ENCODE measurements at places on chromosomes 11 and 22.

GRCh38 chr22:46377525-46378425 lies 42.3 kb downstream of the TRMU start:
- no peak for DNase-seq

DNA sequence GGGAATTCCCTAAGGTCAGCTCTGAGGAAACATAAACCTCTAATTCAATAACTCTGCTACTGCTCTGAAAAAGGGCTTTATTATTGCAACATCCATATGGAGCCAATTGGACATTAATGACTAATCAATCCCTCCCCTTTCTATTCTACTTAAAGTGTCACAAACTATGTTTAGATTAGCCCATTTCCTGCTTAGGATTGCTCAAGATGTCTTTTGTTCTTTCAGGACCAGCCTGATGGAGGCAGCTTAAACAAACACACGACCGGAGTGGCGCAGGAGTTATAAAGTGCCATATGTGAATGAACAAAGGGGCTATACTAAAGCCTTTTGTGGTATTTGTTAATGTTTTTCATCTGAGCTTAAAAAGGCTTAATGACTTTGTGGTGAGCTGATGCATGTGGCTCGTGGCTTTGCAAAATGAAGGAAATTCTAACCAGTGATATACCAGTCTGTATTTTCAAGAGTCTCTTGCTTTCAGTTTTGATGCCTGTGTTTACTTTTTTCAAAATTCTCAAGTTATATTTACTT lies 354.4 kb downstream of the SOX6 start:
- DNase-seq: peak; percentile 5

DNA sequence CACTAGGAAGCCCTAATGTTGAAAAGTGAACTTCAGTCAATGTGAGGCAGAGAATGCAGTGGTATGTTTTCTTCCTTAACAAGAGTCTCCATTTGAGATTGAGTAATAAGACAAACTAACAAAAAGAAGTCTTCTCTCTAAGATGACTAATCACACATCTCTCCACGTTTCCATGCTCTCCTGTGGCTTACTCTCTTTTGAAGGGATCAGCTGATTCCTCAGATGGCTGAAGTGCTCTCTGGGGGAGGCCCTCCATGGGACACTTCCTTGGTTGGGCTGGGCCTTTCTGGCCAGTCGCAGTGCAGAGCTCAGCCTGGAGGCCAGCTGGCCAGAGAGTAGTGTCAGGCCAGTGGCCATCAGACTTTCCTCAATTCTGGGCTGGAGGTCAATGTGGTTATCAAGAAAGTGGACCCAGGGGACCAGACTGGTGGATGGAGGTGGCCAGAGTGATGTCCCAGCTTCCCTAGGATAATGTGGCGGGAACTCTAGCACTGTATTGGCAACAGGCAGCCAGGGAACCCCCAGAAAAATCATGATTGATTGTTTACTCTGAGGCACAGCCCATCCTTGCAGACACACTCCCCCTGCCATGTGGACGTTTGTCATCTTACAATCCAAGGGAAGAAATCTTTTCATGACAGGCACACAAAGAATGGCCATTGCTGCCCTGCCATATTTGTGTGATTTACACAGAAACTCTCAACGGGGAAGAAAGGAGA lies 14.5 kb downstream of the CSRP3 start:
- no peak for DNase-seq

GRCh38 chr11:10366568-10367331 lies 61.9 kb downstream of the ADM start:
- peak; percentile 75 for DNase-seq

GRCh38 chr11:6968816-6969215 lies 42.6 kb downstream of the ZNF215 start:
- DNase-seq: no peak

- no peak for DNase-seq
Measured at GRCh38 chr11:86558841-86559240, 113.6 kb downstream of the ME3 start.

- DNase-seq: no peak
Measured at GRCh38 chr22:23742505-23743264, 8.2 kb downstream of the ZNF70 start.

- DNase-seq: no peak
Measured at GRCh38 chr11:60348116-60348515, 21.1 kb downstream of the MS4A6E start.

- DNase-seq: no peak
Measured at GRCh38 chr11:59815754-59816153, 5.2 kb upstream of the MRPL16 start.

- DNase-seq: no peak
Measured at GRCh38 chr22:23815541-23816155, 23.2 kb downstream of the DERL3 start.

DNA sequence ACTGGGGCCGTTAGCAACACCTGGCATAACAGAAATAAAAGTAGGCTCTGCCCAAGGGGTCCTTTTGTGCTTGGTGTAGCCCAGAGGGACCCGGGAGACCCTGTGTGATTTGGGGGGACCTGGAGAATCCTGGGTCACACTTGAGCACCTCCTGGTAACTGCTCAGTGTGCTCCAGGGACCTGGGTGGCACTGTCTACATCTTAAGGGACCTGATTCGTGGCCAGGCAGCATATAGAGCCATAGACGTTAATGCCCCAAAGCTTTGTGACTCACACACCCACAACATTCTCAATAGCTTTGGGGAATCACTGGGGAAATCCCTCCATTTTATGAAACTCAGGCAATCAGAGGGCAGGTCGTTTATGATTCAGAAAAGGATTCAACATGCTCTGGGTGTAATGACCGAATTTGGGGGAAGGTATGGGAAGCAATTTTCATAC lies 3.6 kb upstream of the IGF2 start:
- no peak for DNase-seq

DNA sequence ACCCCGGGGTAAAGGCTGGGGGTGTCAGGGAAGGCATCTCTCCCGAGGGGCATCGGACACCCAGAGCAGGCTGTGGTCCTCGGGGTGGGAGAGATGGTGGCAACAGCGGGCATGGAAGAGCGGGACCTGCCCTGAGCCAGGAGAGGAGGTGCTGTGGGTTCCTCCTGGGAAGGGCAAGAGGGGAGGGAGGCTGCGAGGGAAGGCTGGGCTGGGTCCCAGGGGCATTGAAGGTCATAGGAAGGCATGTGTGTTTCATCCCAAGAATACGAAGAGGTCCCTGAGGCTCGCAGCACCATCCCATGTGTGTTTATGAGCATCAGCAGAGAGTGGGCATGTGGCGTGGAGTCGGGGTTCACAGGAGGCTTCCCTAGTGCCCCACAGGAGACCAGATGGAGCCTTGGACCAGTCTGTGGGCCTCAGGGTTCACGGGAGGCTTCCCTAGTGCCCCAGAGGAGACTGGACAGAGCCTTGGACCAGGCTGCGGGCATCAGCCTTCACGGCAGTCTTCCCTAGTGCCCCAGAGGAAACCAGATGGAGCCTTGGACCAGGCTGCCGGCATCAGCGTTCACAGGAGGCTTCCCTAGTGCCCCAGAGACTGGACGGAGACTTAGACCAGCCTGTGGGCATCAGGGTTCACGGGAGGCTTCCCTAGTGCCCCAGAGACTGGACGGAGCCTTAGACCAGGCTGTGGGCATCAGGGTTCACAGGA lies 420.6 kb downstream of the BRD1 start:
- no peak for DNase-seq

GRCh38 chr11:106233191-106233590 lies 155.7 kb downstream of the AASDHPPT start:
- no peak for DNase-seq

GRCh38 chr11:35891096-35891495 lies 52.8 kb upstream of the LDLRAD3 start:
- DNase-seq: no peak

DNA sequence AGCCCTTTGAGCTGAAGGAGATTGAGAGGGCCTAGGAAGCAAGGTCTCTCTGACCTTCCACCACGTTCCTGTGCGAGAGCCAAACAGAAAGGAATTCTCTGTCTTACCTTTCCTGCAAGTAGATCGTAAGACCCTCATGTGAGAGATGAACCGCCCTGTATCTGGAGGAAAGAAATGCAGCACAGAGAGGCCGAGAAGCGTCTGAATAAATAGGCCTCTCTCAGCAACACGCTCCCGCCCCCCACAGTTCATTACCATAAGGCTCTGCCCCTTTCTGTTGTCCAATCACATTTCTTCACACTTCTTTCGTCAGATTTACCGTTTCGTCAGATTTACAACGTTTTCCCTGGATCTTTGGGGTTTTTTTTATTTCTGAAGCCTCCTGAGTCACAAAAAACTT lies 90.3 kb downstream of the BLID start:
- no peak for DNase-seq

DNA sequence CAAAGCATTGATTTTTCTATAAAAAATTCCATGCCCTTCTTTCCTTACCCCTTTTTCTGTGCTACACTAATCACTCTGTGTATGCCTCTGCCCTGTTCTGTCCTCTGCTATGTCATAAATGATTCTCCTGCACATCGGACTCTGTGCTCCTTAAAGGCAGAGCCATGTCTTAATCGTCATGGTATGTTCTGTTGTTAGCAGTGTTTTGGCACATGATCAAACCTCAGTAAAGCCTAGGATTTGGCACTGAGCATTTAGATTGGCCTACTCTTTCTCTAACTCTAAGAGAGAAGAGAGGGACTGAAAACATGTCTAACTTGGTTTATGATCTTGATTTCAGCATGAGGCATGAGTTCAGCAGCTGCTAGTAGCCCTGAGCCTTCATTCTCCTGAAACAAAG lies 266.9 kb downstream of the AASDHPPT start:
- DNase-seq: no peak

DNA sequence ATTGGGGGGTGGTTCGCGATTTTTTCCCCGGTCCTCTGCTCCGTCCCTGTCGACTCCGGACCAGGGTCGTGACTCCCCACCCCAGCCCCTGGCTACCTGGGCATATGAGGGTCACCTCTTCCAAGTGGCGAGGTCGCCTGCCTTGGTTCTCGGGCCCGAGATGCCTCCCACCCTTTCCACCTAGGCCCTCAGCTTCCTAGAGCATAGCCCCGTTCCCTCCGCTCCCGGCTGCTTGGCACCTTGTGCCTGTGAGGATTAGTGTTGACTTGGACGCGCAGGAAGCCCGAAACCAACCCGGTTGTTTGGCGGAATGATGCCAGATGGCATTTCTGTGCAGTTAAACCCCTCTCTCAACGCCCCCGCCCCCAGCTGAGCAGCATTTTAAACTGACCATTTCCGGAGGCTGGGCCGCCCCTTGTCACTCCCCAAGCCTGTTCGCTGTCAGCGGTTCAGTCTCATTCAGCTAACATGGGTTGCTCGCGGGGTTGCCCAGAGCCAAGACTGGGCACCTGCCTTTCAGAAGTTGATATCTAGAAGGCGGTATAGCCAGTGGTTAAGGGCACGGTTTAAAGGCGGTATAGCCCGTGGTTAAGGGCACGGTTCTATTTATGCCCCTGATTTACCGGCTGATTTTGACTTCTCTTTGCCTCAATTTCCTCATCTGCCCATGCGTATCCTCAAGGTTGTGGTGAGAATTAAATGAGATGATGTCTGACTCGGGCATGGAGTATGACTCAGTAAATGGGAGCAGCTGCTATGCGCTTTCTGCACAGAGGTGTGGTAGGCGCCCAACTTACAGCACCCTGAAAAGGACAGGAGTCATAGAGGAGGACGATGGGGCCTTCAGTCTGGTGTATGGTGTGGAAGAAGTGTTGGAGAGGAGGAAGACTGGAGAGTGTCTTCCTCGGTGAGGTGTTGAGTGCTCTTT lies 639 bp downstream of the INCENP start:
- DNase-seq: peak; percentile 89

GRCh38 chr11:82936261-82936660 lies 34.7 kb downstream of the DDIAS start:
- no peak for DNase-seq

GRCh38 chr11:12280199-12280837 lies 97.1 kb upstream of the PARVA start:
- no peak for DNase-seq

GRCh38 chr22:19044381-19044780 lies 77.8 kb downstream of the DGCR2 start:
- DNase-seq: no peak

DNA sequence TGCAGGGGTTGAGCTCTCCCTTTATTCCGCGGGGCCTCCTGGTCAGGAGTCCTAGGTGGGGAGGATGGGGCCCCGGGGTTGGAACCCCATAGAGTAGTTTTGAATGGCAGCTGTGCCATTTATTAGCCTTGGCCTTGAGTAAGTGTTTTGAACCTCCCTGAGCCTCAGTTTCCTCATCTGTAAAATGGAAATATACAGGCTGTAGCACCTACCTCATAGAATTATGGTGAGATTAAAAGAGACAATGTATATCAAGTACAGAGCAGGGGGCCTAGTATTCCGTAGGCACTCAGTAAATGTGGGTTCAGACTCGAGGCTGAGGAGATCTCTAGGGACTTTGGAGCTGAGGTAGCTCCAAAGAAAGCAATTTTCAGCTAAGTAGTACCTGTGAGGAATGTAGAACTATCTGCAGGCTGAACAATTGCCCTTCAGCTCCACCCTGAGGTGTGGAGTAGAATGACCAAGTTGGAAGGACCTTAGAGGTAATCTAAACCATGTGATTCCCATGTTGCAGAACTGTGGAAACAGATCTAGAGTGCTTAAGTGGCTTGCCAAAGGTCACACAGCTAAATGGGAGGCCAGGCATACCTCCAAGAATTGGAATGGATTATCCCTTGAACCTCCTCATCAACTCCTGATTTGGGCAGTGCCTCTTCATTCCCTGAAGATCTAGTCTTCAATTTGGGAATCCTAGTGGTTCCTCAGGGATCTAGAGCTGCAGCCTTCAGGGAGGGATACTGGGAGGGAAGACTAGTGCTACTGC lies 682 bp downstream of the PGAP2 start:
- peak; percentile 74 for DNase-seq

- no peak for DNase-seq
Measured at GRCh38 chr11:33801821-33802193, 27.5 kb upstream of the FBXO3 start.

DNA sequence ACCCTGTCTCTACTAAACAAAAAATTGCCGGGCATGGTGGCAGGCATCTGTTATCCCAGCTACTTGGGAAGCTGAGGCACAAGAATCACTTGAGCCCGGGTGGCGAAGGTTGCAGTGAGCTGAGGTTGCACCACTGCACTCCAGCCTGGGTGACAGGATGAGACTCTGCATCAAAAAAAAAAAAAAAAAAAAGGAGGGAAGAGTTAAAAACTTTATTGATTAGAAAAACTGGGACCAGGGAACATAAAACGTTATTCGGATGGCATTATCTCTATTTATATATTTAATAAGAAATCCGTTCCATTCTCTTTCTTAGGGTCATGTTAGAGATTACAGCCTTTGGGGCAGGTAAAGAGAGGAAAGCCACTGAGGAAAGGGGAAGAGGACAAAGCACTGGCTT lies 197.5 kb downstream of the BCR start:
- no peak for DNase-seq

DNA sequence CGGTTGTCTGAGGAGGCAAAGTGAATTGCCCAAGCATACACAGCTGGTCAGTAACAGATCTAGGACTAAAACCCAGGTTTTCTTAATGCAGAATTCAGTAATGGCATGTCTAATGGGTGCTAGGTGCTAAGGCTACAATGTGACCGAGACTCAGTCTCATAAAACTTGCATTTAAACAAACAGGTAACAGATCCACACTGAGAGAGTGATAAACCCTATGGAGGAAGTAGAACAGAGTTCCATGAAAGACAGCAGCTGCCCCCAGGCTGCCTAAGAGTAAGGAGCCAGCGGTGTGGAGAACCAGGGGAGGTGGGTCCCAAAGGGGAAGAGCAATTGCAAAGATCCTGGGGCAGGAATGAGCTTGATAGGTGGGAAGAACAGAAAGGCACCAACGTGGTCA lies 27.3 kb downstream of the MMP13 start:
- no peak for DNase-seq

Data from RKO (cell line).